Iris pigment epithelial cell (primary cell): ENCODE measurements at places on chromosomes 1 and 21.

- DNase-seq, result peak; percentile 23
Observed at GRCh38 chr1:28470146-28470545, 35.7 kb upstream of the RCC1 start.

DNA sequence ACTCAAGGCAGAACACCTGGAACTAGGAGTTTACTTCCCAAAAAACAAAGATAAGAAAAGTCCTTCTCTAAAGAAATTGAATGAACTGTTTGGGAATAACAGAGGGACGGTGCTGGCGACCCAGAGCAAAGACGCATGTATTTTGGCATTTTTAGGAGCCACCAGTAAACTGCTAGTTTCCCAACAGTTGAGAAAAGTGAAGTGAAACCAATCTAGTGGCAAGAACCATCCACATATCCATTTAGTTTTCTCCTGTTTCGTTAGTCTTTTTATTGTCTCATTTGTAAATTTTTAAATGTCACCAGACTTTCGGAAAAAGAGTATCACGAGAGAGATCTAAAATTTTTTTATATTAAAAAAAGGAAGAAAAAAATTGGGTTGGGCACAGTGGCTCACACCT, 30.2 kb downstream of the ODF2L start:
- no peak for DNase-seq

GRCh38 chr1:234197839-234198238, 175.4 kb upstream of the COA6 start:
- no peak for DNase-seq

- no peak for DNase-seq
Observed at GRCh38 chr1:210250665-210250997, 18.0 kb downstream of the SERTAD4 start.

GRCh38 chr1:44808063-44808937, at the start of gene BTBD19:
TSS of gene BTBD19 (plus strand) at chr1:44808523. CDS start at chr1:44808821, 298 bp downstream.
- DNase-seq, result peak; percentile 93

- peak; percentile 5 for DNase-seq
Observed at GRCh38 chr1:101410048-101410878, 173.4 kb downstream of the S1PR1 start.
